ENCODE measurements at places on chromosomes 4 and X. TPM values are rescaled to one million over a fixed set of nuclear protein-coding genes. Genes with fewer than 3 reads are reported as not detected.

PASD1 gene
- not detected for total RNA-seq

TKTL2 gene
- total RNA-seq = not detected

MAPK10 gene
- 0.10 TPM for total RNA-seq

TLR7 gene
- total RNA-seq = not detected

KLHL13 gene
- 5.3 TPM for total RNA-seq

SUPT20HL1 gene
- not detected for total RNA-seq

PGAM4 gene
- total RNA-seq = 0.22 TPM

YY2 gene
- 2.3 TPM for total RNA-seq

BEX3 gene
- total RNA-seq = 310 TPM

MAGEB16 gene
- total RNA-seq = not detected

PPP3CA gene
- 16.5 TPM for total RNA-seq

TRAM1L1 gene
- 4.2 TPM for total RNA-seq

PRICKLE3 gene
- 11.0 TPM for total RNA-seq

UCHL1 gene
- total RNA-seq = 3,041 TPM

SPIN4 gene
- total RNA-seq = 9.8 TPM

SPANXN4 gene
- 34.8 TPM for total RNA-seq

TLR2 gene
- 0.10 TPM for total RNA-seq

PYURF gene
- 85.4 TPM for total RNA-seq

LAS1L gene
- 45.4 TPM for total RNA-seq

ZDHHC15 gene
- not detected for total RNA-seq

Data from NCI-H460 (cell line).